ENCODE measurements at places on chromosomes 11 and 22.

GRCh38 chr11:28089378-28089777 lies 18.6 kb downstream of the KIF18A start:
- no peak for DNase-seq

DNA sequence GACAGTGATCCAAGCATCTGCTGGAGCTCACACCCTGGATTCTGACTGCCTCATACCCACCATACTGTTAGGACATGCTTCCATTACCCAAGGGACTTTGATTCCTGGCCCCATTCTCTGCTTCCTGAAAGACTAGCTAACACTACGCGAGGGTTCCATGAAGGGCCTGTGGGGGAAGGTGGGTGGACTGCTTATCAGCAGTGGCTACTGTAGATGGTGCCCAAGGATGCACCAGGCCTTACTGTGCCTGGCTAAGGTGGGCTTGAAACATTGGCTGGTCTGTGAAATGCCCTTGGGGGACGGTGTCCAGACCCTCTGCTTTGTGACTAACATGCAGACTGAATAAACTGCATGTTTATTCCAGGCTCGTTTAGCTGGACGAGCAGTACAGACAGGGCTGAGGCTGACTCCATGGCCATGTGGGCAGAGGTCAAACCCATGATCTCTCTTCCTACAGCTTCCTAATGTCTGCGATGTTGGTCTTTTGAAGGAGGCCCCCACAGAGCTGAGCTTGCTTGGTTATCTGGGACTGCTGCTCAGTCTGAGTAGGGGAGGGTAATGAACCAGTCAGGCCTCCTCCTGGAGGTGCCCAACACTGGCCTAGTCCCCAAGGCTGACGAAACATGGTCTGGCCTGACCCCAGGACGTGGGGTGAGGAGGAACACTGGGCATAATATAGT lies 48.3 kb upstream of the PHOX2A start:
- DNase-seq = no peak

GRCh38 chr11:78168539-78169477 lies 19.6 kb downstream of the KCTD21 start:
- no peak for DNase-seq

GRCh38 chr11:995044-995751 lies 41.3 kb downstream of the MUC6 start:
- no peak for DNase-seq

GRCh38 chr22:44363013-44363979 lies 50.5 kb upstream of the SHISAL1 start:
- no peak for DNase-seq

DNA sequence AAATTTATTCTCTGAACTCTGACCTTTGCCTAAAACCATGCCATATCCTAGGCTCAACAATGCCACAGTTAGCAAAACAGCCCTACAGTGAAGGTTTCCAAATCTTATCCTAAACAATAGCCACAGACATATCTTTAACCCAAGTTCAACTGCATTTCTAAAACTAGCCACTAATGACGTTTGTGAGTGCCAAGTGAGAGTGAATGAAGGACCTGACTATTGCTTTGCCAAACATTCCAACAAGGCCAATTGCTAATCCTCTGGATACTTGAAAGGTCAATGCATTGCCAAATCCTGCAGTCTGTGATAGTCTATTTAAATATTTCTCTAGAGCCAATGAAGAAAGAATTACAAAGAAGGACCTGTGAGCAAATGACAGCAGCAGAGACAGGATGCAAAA lies 2.5 kb upstream of the OR4C45 start:
- DNase-seq = no peak

DNA sequence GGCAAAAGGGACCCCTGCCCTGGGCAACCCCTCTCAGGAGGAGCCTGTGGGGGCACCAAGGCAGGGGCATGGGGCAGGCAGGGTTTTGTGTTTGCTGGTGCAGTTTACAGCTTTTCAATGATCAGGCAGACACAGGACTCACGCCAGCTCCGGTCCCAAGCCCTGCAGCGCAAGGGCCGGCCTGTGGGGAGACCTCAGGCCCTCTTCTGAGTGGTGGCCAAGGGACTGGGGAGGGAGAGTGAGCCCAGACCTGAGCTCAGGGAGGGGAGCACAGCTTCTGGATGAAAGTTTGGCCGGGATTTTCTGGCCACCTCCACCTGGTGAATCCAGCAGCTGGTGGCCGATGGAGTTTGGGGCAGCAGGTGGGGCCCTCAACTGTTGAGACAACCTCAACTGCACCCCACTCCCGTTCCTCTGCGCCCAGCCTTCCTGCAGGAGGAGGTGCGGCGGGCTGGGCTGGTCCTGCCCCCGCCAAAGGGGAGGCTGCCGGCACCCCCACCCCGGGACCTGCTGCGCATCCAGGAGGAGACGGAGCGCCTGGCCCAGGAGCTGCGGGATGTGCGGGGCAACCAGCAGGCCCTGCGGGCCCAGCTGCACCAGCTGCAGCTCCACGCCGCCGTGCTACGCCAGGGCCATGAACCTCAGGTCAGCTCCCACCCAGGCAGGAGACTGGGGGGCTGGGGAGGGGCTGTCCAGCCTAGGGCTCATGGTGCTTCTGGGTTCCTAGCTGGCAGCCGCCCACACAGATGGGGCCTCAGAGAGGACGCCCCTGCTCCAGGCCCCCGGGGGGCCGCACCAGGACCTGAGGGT lies 3.6 kb downstream of the TCIRG1 start:
- no peak for DNase-seq

DNA sequence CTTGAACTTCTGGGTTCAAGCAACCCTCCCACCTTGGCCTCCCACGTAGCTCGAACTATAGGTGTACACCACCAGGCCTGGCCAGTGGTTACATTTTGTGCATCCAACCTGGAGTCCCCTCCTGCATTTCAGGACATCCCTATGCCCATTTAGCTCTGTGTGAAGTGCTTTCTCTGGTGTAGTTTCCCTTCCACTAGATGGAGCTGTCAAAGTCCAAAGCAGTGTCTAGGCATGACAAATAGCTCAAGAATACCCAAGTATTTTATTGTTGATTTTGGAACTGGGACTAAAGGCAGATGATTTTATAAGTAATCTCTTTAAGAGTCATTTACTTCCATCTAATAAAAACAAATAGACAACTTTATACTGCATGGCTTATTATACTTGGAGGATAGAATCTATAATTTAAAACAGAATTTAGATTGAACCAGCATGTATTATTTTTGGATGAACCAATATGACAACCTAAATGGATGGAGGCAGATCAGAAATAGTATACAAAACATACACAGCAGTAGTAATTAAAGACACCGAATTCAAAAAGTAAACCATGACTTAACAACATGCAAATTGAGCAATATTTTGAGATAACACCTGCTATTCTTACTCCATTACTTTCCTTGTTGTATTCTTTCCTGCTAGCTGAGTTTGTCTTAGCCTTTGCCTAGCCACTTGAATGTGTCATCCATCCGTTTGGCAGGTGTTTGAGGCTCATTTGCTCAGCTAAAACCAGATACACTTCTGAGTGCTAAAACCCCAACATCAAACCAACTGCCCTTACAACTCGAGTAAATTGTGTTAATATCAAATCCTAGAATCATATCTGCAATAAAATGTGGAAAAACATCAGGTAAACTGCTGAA lies 37.7 kb downstream of the EIF4ENIF1 start:
- peak; percentile 62 for DNase-seq

DNA sequence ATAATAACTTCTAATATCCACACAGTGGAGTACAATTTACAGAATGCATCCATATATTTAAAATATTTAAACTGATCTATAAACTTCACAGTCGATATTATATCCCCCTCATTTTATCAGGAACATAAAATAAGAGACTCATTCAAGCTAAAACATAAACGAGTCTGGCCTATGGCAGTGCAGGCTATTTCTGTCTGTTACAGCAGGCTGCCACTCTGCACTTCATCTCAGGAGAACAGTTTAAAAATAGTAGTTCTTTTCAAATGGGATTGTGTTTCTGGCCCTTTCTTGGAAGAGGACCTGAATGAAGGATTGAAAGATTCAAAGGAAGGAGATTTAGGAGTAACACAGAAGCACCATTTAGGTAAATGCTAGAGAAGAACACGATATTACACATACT lies 915.7 kb downstream of the NTM start:
- no peak for DNase-seq

GRCh38 chr11:94558468-94558867 lies 8.7 kb upstream of the PIWIL4 start:
- DNase-seq = no peak

- DNase-seq = peak; percentile 70
Observed at GRCh38 chr22:23070418-23071229, at the start of gene GNAZ. TSS of gene GNAZ (plus strand) at chr22:23070519. CDS start at chr22:23095696, 25,177 bp downstream.

DNA sequence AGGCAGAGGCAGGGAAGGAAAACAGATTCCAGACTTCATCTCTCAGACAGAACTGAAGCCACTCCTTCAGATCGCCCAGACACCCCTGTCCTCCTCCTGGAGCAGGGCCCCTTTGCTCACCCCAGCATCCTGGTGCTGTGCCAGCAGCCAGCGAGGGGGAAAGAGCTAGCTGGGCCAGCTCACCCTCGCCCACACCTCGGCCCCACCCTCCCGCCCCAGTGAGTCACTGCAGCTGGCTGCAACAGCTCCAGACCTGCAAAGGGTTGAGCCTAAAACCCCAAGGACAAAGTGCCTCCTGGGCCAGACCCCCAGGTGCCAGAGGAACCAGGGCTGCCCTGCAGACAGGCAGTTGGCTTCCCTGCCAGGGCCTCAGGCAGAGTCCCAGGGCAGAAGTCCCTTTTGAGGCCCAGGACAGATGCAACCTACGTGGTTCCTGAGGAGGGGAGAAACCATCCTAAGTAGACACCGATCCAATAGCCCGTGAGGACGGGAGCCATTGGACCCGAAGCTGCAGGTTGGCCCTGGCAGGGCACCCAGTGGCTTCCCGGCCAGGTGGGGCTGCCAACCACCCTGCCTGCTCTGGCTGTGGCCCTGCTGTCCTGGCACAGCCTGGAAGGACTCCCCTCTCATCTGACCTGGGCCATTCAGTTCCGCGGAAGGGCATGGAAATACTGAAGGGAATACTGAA lies 7.2 kb downstream of the AHNAK start:
- no peak for DNase-seq

GRCh38 chr11:128704517-128704916 lies 10.6 kb downstream of the FLI1 start:
- DNase-seq = no peak

- DNase-seq = no peak
Observed at GRCh38 chr22:40432157-40432556, 61.8 kb downstream of the SGSM3 start.

DNA sequence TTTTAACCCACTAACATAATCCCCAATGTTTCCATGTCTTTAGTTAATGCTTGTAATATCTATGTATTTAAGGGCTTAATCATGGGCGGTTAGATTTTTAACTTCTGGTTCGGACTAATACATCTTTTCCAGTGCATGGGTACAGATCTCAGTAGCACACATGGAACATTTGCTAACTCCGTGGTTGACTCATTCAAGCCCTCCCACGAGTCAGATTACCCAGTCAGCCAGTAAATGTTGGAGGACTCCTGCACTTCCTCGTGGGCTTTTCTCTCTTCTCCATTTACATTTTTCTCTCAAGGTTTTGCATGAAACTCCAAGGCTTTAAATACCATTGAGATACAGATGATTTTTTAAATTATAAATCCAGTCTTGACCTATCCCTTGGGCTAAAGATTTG lies 313.9 kb downstream of the ST3GAL4 start:
- DNase-seq = no peak

DNA sequence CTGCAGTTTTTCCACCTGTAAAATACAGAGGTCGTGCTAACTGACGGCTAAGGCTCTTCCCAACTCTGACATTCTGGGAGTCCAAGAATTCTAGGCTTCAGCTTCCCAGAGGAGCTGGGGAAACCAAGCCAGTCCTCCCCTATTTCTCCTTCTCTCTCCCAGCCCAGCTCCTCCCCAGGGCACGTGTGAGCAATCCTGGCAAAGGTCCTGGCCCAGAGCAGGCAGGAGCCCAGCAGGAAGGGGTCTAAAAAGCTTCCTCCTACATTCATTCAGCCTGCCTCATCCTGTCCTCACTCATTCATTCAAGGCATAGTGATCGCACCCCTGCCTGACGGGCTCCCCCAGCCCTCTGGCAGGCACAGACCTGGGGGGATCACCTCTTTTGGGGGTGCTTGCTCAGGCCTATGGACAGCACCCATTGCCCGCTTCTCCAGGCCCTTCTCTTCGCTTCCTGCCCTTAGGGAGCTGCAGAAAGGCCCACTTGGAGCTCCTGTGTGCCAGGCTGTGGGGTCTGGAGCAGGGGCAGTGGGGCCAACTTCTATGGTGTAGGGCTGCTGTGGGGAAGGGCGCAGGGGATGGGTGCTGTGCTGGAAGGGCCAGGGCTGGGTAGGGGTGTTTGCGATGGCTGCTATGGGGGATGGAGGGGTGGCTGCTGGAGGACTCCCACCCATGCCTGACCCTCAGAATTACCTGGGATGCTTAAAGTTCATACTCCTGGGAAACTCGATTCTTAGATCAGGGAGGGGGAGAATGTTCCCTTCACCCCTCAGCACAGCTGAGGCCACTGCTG lies 9.8 kb downstream of the KCNC1 start:
- DNase-seq = no peak

DNA sequence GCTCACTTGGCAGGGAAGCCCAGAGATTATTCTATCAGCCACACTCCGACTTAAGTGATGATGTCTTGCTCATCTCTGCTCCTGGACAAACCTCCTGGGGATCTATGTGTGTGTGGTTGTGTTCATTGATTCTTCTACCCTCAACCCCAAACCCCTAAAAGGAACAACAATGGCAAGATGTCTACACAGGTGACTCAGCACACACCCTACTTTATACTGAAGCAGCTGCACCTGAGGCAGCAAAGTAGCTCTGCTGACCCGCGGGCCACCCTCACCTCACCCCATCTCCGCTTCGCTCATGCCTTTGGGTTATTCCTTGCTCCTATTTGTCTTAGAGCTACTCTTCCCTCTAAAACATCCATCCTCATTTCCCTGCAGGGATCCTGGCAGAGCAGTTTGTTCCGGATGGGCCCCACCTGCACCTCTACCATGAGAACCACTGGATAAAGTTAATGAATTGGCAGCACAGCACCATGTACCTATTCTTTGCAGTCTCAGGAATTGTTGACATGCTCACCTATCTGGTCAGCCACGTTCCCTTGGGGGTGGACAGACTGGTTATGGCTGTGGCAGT lies 38.7 kb downstream of the TMEM45B start:
- DNase-seq = no peak

DNA sequence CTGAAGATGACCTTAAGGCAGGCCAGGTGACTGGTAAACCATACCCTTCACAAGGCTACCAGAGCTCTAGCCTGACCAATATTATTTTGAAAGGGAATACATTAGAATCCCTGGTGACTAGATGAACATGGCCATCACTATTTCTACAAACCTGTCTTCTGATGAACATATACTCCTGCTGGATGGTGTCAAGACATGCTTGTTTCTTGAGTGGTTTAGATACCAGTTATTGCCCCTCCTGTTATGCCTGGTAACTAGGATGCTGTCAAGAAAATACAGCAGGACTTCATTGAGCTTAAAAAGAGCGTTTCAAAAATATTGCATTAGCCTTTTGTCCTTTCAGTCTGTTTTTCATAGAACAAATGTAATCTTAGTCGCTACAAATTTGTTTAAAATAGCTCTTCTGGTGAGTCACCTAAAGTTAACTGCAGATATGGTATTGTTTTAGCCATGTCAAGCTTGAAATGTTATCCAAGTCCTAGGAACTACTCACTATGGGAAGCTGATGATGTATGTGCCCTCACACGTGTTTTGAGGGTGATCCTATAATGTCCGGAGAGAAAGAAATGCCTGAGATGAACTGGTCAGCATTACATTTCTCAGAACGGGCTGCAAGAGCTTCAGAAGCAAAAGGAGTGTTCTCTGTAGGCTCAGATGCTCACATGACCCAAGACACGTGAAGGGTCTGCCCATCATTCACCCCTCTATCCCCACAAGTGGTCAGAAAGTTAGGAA lies 20.6 kb downstream of the ADM start:
- no peak for DNase-seq

GRCh38 chr11:118911880-118912741 lies 13.6 kb downstream of the BCL9L start:
- peak; percentile 36 for DNase-seq

Data from HEK293T (cell line).